SW480 (cell line): ENCODE measurements at places on chromosomes 7 and 10.
A peak's percentile ranks its signal among the peaks of the same experiment; 100 is the strongest.

DNA sequence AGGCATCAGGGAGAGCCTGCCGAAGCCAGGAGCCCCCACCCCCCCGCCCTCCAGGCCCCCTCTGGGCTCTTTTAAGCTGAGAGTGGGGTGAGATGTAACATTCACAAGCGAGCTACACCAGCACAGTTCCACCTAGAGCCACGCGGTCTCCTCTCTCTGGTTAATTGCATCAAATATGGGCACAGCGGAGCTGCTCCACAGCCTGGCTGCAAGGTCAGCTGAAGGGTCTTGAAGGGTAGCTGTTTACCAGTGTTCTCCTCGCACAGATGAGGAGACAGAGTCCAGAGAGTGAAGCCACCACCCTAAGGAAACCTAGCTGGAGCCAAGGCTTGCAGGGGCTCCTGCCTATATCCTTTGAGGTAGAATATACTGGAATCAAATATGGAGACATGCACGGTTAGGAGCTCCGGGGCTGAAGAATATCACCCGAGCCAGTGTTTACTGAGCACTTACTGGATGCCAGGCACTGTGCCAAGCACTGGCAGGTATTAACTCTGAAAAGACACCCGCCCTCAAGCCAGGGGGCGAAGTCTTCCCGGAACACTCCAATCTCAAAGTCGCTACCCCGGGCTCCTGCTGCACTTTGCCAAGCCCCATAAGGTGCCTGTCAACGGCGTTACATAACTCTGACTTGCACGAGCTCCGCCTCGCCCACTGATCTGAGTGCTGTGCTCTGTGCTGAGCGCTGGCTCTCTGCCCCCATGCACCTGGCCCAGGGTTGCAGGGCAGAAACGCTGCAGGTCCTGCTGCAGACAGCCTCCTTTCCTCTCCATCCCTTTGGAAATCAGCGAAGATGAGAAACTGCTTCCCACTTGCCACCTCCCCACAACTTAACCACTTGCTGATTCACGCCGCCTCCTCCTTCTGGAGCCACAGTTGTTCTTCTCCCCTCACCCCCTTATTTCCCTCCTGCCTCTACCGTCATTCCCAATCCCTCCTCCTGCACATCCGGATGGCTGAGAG is 5.4 kb downstream of the CHST15 start:
- no peak for DNase-seq

DNA sequence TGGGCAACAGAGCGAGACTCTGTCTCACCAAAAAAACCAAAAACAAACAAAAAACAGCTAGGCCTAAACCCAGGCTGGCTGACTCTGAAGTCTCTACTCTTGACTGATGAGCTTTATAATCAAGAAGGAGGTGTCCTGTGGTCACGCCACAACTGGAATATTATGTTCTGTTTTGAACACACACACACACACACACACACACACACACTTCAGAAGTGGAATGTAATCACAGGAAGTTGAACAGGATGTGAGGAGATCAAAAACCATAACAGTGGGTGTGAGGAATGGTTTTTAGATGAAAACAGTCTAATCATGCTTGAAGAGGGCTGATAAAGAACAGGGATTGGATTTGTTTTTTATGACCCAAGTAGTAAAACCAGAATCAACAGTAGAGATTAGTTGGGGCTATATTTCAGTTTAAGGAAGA is 51.1 kb upstream of the IL6 start:
- DNase-seq = peak; percentile 61

DNA sequence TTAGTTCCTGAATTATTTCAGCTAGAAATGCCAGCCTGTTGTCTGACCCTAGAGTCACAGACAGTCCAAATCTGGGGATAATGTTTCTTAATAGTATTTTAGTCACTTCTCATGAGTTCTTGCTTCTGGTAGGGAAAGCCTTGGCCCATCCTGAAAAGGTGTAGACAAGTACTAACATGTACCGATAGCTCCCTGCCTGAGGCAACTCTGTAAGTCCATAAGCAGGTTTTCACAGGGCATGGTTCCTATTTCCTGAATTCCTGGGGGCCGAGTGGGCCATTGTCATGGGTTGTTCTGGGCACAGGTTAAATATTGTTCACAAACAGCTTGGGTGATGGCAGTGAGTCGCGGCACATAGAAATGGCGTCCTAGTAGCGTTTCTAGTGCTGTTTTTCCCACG is 3.1 kb upstream of the ZNF117 start:
- DNase-seq = no peak

DNA sequence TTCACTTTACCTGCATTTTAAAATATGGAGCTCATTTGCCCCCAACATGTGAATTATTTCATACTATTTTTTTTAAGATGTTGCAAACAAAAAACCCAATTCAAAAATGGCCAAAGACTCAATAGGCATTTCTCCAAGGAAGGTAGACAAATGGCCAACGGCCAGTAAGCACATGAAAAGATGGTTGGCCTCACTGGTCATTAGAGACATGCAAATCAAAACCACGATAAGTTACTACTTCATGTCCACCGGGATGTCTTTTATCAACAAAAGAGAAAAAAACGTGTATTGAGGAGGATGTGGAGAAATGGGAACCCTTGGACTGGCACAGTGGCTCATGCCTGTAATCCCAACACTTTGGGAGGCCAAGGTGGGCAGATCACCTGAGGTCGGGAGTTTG is 3.4 kb upstream of the CTBP2 start:
- DNase-seq = no peak

- DNase-seq = peak; percentile 58
Measured at GRCh38 chr10:99548041-99548530, 15.3 kb downstream of the NKX2-3 start.

- DNase-seq = no peak
Measured at GRCh38 chr7:156515911-156516790, 124.4 kb upstream of the RNF32 start.

GRCh38 chr7:106927536-106927935 is 62.5 kb downstream of the PIK3CG start:
- no peak for DNase-seq

- DNase-seq = no peak
Measured at GRCh38 chr10:129059977-129060376, 407.1 kb upstream of the MGMT start.

DNA sequence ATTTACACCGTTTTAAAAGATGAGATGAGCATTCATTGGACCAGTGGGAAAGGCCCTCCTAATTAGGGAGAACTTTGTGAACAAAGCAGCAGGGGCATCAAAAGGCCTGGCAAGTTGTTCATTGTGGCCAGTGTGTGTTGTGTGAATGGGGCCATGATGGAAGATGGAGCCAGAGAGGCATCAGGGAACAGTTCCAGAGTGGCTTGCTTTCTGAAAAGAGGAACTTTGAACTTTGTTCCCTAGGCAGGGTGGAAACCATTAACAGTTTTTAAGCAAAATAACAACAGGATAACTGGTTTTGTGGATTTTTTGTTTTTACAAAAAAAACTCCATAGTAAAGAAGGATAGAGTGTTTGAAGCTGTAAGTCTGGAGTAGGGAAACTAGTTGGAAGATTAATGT is 12.5 kb downstream of the SUV39H2 start:
- no peak for DNase-seq
